DMS79 treated with DMSO at 0.1 percent for 48 hours (cell line): ENCODE measurements at places on chromosomes 1 and 21.

DNA sequence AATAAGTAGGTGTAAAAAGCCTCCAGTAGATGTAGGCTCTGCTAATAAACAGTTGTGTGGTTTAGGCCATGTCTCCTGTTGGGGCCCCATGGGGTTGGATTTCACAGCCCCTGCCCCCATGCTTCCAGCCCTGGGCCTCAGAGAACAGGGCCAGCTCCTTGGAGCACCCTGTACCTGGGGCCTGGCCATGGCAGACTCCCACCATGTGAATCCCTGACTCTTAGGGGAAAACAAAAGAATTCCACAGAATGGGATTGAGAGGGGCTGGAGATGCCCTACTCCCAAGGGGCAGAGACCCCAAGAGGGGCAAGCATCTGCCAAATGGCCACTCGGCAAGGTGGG is 11.5 kb downstream of the LRP8 start:
- DNase-seq, result no peak

GRCh38 chr21:45262616-45263015 is 25.1 kb downstream of the POFUT2 start:
- no peak for DNase-seq

DNA sequence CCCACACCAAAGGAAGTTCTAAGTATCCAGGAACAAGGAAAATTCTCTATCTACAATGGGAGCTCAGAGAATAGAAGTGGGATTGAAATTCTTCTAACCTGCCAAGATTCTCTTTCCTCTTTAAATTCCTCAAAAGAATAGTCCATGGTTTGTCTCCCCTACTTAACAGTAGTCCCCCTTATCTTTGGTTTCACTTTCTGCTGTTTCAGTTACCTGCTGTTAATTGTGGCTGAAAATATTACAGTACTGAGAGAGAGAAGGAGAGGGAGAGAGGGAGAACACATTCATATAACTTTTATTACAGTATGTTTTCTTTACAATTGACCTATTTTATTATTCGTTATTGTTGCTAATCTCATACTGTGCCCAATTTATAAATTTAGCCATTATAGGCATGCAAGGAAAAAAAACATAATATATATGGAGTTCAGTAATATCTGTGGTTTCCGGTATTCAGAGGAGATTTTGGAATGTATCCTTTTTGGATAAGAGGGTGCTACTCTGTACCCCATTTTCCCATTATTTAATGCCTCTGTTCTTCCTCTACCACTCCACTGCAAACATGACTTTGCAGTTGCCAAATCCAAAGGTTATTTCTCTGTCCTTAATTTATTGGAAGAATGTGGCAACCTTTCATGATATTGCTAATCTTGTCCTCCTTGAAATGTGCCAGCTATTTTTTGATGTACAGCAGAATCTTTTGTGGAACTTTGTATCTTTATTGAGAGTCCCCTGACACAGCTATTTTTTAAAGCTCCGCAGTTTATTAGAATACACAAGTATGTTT is 68.0 kb downstream of the USP25 start:
- no peak for DNase-seq

GRCh38 chr1:162930532-162930931 is 69.6 kb upstream of the CCDC190 start:
- DNase-seq, result no peak

DNA sequence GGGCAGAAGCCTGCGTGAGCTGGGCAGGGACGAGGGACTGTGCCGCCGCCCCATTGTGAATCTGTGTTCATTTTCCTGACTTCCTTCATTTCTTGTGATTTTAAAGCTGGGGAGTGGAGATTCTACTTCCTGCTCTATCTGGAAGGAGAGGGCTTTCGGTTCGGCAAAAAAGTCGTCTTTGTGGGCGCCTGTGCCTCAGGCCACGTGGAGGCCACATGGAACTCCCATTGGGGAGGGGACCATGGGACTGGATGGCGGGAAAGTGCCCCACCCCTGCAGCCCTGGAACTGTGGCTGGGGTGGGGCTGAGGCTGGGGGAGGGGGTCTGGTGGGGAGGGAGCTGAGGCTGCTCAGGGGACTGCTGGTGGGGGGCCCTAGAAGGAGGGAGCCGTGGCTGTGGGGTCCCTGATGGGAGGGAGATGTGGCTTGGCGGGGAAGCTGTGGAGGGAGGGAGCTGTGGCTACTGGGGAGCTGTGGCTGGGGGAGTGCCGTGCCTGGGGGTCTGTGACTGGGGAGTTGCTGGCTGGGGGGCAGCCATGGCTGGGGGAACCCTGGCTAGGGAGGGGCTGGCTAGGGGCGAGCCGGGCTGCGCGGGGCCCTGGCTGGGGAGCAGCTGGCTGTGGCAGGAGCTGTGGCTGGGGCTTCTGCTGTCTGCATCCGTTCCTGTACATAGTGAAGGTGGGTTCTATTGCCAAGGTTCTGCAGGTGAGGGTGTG is 31.5 kb downstream of the COL18A1 start:
- DNase-seq, result no peak

DNA sequence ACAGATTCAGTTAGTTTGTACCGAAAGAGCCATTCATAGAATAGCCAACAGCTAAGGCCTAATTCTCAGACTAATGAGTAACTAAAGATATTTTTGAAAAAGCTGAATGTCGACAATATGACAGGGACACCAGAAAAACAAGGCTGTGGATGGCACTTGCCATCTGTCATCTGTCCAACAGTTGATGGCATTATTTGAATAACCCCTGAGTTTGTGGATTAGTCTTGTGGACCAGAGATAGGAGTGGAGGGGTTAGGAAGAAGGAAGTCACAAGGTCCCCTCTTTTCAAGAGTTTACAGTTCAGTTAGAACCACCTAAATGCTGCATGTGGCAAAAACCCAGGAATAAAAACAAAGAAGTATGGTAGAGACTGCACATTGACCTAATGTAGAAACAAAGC is 356.5 kb upstream of the DUSP10 start:
- no peak for DNase-seq

- DNase-seq, result no peak
Observed at GRCh38 chr1:67190942-67191341, 24.7 kb downstream of the IL23R start.

GRCh38 chr1:220983877-220984635 is 104.8 kb downstream of the HLX start:
- DNase-seq, result no peak

- DNase-seq, result no peak
Observed at GRCh38 chr1:23897083-23897482, 16.1 kb downstream of the CNR2 start.

GRCh38 chr1:27348861-27349783 is 7.3 kb downstream of the SYTL1 start:
- peak; percentile 61 for DNase-seq

- DNase-seq, result no peak
Observed at GRCh38 chr1:177983077-177983476, 13.2 kb upstream of the SEC16B start.

DNA sequence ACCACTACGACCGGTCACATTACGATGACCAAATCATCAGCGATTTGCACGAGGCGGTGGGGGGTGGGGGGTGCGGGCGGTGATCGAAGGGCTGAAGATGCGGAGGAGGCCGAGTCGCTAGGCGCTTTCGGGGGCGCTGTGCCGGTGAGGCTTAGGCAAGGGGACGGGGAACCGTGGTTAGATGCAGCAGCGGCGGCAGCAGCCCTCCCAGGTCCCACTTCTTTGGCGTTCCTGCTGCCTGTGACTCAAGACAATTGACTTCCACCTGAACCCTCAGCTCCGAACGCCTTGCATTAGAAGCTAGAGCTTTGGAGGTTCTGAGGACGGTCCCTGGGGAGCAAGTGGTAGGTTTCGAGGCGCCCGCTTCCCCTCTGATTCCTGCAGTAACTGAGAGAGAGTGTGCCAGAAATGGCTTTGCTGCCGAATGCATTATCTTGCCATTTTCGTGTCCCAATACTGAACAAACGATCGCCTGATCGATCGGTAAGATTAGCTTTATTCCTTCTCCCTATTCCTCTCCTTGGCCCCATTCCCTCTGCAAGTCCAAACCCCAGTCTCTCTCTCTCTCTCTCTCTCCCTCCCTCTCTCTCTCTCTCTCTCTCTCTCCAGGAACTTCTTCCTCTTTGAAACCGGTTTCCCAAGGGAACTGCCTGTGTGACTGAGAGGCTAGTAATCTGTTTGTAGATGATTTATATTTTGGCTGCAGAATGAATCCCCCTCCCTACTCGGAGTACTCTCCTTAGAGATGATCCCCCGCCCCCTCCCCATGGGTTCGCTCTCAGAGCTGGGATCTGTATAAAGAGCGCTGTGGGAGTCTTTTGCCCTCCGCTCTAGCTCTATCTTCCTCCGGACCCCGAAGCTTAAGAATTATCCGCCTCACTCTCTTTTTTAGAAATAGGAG is 735 bp upstream of the BRINP3 start:
- DNase-seq, result peak; percentile 26

DNA sequence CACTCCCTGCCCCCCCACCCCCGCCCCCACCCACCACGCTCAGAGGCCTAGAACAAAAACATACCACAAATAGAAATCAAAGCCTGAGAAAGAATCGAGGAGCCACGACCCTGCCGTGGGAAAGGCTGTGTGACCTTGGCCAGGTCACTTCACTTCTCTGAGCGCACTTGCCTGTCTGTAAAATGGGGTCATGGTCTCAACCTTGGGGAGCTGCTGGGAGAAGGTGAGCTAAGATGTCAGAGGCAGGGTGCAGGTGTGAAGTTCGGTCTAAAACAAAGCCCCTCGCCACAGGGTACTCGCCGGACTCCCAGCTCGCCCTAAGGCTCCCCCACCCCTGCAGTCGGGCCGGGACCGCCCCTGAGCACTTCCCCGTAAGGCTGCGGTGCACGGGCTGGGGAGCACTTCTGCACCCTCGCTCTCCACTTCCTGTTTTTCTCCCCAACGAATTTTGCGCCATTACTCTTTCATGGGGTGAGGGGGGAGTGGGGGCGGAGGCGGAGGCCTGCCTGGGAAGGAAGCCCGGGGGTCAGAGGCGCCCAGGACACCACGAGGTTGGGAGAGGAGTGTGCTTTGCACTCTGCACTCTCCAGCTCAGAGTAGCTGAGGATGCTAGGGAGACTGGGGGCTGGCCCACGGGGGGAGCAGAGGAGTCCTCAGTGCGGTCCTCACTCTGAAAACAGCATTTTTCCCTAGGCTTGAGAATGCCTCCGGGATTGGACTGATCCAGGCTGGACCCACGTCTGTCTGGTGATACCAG is 21.9 kb upstream of the PIK3CD start:
- no peak for DNase-seq

GRCh38 chr1:220685879-220686278 is 4.3 kb upstream of the C1orf115 start:
- DNase-seq, result no peak

DNA sequence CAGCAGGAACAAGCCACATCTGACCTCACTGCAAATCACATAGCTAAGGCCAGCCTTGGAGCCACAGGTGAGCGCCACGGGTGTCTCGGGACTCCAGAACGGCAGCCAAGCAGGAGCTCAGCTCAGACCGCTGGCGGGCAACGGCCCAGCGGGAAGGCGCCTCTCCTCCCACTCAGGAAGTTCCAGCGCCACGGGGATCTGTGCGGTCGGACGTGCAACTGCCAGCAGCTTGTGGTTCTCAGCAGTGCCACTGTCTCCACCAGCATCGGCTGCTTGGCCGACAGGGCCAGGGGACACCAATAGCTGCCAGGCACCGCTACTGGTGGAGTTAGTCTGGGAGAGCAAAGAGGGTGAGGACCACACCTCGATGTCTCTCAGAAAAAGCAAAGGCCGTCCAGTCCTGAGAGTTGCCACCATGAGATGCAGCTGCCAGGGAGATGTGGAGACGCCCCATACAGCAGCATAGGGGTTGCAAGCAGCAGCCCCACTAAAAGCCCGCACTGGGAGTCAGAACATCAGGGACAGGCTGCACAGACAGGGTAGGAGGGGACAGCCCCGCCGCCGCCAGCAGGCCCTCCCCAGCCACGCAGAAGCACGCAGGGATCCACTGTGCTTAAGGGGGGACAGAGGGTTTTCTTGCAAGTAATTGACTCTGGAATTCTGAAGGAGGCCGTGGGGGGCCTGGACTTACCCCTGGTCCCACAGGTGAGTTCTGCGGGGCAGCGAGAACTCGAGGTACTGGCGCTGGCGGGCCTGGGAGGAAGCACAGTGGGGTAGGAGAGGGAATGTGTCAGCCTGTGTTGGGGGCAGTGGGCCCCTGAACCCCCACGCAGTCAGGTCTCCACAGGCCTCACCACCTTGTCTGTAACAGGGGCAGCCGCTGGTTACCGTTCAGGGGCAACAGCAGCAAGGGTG is 83.5 kb downstream of the NPHP4 start:
- no peak for DNase-seq

- DNase-seq, result peak; percentile 2
Observed at GRCh38 chr1:155321639-155322503, 1.2 kb downstream of the RUSC1 start.

DNA sequence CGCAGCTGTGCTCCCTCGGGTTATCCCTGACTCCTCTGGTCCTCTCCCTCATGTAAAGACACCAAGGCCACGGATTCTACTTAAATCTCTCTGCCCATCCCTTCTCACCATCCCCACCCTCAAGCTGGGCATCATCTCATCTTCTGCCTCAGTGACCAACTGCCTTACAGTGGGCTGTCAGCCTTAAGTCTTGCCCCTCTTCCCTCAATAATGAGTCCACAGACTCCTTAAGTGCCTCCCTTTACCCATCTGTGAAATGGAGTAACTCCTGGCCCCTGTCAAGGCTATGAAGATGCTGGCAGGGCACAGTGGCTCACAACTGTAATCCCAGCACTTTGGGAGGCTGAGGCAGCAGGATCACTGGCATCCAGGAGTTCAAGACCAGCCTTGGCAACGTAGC is 12.1 kb downstream of the SH3BGRL3 start:
- DNase-seq, result no peak

GRCh38 chr1:236336084-236336483 is 54.3 kb upstream of the ERO1B start:
- no peak for DNase-seq

DNA sequence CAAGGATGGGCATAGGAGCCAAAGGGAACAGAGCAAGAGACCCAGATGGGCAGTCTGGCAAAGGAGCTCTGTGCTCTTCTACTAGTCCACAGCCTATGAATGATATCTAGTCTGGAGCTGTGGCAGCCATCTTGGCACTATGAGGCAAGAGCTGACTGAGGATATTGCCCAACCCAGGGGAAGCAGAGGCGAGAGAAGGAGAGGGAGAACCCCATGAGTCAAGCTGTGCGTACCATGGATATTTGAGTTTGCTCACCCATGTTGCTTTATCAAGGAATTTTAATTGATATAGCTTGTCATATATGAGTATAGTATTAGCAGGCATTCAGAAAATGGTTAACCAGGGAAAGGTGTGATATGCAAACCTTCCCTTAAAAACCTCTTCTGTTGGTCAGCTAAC is 420.9 kb downstream of the PRDM2 start:
- no peak for DNase-seq
